ENCODE measurements at places on chromosomes 4 and X.

DNA sequence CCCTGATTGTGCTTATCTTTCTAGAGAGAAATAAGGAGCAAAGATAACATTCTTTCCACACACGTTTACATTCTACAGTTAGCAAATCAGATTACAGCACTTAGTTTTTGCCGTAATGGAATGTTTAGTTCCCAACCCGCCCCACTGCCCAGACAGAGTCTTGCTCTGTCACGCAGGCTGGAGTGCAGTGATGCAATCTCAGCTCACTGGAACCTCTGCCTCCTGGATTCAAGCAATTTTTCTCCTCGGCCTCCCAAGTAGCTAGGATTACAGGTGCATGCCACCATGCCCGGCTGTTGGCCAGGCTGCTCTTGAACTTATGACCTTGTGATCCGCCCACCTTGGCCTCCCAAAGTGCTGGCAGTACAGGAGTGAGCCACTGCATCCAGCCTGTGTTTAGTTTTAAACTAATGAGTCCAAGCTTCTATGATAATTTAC, 8.4 kb upstream of the PRPS1 start:
- DNase-seq = no peak

DNA sequence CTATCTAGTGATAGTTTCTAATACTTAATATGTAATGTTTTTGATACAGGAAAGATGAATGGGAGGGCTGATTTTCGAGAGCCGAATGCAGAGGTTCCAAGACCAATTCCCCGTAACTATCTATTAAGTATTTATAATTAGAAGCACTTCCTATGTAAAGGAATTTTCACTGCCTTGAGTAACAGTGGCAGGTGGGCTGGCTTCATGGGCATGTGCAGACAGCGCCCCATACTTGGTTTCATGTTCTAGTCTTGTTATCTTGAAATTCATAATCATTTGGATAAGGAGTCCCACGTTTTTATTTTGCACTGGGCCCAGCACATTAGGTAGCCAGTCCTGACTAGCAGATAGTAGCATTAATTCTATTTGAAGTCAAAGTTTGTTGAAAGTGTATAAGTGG, 1.7 kb downstream of the OCIAD1 start:
- DNase-seq = no peak

GRCh38 chrX:32987142-32987541, 224.2 kb downstream of the DMD start:
- no peak for DNase-seq

DNA sequence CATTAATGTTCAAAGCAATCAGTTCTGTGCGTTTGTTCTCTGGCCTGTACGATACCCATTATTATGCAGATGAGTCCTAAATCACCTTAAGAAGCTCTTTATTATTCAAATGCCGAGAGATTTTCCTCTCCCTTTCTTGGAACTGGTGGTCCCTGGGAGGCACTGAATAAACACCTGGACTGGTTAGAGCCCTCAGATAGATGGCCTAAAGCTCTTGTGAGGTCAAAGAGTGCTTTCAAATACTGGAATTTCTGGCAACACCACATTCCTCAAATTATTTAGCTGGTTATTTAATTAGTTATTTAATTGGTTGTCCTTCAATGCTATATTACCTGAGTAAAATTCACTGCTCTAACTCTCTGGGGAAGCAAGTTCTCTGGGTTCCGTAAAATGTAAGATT, 3.0 kb downstream of the ARHGEF38 start:
- peak; percentile 35 for DNase-seq

GRCh38 chr4:53040459-53040815, 178.3 kb downstream of the RASL11B start:
- DNase-seq = no peak

DNA sequence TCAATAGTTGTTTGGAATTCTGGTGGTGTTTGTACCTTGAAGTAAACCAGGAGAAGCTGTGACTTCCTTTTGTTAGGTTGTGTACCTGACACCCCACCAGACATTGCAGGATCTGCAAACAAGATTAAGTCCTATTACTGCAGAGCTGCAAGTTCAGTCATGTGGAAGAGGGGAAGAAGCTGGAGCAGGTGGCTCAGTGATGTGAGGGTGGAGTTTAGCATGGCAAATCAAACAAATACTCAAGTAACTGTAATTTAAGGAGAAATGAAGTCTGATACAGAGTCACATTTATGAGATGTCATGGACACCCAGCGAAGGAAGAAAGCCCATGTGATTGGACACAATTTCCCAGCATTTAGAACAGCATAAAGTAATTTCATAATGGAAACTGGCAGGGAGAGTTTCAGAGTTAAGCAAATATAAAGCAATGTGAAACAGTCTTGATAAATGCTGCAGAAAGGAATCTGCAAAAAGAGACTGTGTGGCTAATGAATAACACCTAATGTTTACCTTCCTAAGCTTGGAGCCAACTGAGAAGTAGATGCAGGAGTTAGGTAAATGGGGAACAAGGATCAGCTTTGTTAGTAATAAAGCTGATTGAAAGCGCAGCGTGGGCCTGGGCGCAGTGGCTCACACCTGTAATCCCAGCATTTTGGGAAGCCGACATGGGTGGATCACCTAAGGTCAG, 249.1 kb downstream of the GBA3 start:
- peak; percentile 13 for DNase-seq

- no peak for DNase-seq
These were observed 1.5 kb downstream of the TSPAN5 start for GRCh38 chr4:98656886-98657285.

DNA sequence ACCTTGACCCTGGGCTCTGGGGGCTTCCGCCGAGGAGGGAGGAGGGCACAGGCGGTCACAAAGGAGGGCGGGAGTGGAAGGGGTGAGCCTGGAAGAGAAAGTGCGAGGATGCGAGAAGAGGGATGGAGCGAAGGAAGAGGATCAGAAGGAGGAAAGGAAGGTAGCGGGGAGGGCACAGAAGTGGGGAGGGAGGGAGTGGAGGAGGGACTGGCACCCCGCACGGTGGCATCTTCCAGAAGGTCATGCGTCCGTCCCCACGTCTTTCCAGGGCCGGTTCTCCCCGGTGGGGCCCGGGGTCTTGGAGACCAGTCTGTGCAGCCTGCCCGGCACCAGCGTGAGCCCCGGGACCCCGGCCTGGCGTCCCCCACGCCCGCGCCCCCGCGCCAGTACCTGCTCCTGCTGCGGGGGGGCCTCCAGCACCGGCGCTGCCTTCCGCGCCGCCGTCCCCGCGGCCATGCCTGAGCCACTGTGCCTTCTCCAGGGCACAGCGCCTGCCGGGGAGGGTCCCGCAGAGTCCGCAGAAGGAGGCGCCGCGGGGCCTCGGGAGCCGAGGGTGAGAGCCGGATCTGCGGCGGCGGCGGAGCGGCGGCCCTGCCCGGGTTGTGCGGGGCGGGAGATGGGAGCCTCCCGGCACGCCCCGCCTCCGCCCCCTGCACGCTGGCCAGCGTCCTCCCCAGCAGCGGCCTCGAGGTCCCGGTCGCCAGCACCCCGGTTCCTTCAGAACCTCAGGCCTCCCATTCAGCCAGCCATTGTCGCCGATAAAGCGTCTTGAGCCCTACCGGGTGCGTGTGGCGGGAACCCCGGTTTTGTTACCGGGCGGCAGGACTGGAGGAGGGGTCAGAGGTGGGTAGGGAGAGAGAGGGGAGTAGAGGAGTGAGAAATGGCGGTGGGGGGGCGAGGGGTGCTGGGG, at the start of gene RNF175:
TSS of gene RNF175 (minus strand) at position 618 of the 910 bp plus-strand sequence. CDS start at position 456, 162 bp downstream.
- no peak for DNase-seq

DNA sequence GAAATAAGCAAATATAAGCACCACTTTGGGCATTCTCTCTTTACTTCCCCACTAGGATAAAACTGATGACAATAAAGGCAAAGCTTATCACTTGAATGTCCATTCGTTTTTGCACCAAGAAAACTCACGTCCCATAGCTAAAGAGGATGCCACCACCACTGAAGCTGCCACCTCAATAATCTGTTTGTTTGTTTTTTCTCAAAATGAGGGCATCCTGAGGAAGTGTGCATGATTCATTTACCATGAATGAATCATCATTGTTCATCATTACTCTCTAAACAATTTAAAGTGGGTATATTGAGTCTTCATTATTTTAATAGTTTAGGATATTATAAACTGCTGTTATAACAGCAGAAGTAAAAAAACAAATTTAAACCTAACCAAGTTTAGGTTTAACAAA, 168.2 kb downstream of the DCTD start:
- DNase-seq = no peak

DNA sequence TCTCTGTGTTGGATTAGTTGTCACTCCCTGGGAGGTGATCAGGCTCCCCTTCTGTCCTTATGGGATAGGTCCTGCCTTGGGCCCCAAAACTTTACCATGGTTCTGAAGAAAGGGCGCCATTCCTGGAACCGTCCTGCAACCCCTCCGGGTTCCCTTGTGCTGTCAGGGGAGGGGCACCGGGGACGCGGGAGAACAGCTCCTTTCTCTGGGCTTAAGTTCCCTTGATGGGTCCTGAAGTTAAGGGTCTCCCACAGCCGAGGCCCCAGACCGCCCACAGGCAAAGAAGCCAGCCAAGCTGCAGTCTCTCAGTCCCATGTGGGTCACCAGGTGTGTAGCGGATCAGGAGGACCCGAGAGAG, 44.8 kb downstream of the UGT2A3 start:
- DNase-seq = no peak

DNA sequence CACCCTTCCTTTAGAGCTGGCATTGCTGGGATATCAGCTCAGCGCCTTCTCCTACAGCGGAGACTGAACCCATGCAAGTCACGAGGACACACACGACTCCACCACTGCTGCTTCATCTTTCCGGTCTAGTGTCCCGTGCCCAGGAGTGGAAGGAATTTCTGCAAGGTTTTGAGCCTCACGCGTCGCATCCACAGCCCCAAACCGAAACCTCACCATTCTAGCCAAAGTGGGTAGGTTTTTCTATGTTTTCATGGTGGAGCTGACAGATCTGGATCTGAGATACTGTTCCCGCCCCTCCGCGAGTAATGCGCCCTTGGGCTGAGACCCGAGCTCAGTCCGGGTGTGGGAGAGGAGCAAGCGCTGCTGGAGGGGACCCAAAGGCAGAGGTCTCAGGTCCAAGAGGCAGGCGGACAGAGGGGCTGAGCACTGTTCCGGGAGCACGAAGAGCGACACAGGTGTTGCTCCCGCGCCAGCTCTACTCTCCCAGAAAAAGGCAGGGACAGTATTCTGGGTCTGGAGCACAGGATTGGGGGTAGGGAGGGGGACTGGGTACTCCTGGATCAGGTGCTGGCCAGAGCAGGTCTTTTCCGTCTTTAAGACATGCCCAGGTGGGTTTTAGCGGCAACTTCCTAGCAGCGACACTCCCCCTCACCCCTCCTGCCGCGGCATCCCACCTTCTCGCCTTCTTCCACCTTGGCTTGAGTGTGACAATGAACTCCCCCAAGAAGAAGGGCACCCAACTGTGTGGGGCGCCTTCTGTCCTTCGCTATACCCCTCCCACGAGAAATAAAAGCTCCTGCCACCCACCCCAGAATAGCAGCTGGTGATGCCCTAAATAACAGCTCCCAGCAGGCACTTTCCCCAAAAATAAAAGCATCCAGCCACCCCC, 1.8 kb downstream of the EPHA5 start:
- DNase-seq = peak; percentile 6

DNA sequence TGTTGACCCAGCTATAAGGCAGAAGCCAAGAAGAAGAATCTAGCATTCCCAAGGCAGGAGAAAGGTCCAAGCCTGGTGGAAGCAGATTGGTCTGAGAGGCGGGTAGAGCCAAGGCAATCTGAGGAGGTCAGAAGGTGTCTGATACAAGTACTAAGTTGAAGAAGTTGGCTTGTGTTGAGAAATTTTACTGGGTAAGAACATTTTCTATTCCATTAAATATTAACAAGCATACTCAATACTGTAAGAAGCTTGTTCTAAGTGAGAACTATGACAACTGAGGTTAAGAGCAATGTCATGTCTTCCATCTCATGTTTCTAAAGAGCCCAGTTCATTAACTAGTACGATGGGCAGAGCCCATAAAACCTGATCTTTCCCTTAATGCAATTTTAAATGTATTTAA, 75.0 kb downstream of the FAM13A start:
- no peak for DNase-seq

- no peak for DNase-seq
These were observed 72.5 kb upstream of the GRXCR1 start for GRCh38 chr4:42819863-42820514.

- no peak for DNase-seq
These were observed 16.2 kb downstream of the RCHY1 start for GRCh38 chr4:75498041-75498440.

DNA sequence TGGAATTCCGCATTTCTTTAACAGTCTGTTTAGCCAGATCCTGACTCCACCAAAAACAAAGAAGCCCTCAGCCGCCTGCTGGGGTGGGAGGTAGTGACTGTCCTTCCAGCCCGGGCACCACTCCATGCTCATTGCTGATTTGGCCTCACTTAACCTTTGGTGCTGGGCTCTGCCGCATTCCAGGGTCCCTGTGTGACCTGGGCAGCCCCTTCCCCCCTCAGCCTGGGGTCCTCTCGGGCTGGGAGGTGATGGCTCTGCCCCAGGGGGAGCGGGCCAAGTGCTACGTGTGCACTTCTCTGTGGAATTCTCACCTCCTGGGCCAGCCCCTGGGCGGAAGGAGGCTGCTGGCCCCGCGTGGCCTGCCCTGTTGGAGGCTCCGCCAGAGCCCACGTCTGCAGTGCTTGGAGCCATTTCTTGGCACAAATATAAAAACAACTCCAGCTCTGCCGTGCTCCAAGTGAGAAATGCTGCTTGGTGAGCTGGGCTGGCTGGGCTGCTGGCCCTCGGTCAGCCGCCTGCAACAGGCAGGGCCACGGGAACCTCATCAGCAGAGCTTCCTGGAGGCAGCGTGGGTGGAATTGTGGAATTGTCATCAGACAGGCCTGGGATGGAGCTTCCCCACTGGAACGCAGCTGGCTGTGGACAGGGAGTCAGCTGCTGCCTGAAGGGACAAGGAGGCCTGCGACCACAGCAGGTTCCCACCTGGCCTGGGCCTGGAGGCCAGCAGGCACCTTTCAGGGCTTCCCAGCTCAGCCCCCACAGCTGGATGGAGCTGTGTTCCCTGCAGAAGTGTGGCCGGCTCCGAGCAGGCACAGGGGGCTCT, 66.0 kb downstream of the TRMT44 start:
- no peak for DNase-seq

DNA sequence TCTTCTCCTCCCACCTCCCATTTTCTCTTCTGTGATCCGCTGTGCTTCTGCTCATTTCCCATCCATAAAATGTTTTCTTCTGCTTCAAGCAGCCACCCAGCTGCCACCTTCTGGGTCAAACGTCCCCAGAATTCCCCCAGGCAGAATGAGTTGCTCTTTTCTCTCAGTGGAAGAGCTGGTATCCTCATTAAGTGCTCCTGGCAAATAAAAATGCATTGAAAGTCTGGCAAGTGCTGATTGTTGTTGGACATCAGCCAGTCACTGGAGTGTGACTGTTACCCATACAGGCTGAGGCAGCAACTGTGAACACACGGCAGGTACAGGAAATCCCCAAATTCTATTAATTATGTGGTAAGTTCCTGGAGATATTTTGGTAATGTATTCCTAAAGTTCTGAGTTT, 52.6 kb downstream of the LIMCH1 start:
- DNase-seq = peak; percentile 64

- no peak for DNase-seq
These were observed 30.0 kb downstream of the PAPSS1 start for GRCh38 chr4:107689912-107690587.

DNA sequence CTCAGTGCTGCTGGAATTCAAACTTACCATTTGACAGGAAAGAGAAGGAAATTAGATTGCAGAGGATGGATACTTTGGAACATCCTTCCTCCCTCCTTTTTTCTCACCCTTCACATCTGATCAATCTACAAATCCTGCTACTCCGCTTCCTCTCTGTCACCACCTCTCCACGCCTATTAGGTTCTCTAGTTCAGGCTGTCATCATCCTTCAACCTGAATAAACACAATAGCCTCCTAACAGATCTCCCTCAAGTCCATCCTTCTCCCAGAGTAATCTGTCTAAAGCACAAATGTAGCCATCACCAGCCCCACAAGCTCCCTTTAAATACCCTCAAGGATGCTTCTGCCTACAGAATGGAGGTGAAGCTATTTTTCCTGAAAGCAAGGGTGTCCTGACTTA, 20.0 kb upstream of the SLAIN2 start:
- no peak for DNase-seq

Measured in T47D (cell line).